ENCODE measurements at places on chromosomes 13 and 19.

DNA sequence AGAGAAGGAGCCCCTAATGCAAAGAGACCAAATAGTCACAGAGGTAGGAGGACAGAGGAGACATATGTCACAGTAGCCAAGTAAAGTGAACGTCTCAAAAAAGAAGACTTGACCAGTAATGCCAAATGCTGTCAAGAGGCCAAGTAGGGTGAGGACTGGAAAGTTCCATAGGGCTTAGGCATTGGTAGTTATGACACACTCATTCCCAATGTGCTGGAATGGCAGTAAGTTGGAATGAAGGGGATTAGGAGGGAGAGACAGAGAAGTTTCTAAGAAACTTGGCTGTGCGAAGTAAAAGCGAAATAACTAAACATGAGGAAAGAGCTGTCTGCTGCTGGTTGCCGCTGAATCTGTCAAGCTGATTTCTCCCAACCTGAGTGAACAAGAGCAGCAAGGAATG, 14.9 kb upstream of the FRY start:
- DNase-seq: no peak

DNA sequence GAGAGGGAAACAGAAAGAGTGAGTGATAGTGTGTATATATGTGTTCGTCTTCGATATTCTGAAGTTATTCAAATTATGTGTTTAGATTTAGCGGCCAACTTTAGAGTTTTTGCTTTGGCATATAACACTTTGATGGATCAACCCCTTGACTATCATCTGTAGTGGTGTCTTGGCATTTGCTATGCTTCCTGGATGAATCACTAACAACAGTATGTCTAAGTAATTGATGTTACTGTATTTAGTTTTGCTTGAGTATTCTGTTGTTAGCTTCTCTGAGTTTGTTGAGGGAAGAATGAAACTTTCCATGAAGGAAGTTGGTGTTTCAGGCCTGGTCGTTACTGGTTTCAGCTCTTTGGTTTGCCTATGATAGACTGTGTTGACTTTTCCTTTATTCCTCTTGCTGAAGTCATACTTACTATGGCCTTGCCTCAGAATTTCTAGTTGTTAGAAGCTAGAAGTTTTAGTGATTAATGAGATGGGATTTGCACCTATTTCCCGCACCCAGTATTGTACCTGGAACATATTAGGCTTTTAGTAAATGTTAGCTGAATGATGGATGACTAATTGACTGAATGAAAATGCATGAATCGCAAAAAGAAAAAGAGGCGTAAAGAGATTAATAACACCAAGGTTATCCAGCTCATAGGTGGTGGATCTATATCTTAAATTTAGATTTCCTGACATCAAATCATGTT, 20.7 kb downstream of the NDFIP2 start:
- peak; percentile 19 for DNase-seq

- no peak for DNase-seq
Observed at GRCh38 chr13:113632706-113633484, 25.1 kb downstream of the ATP4B start.

GRCh38 chr19:18416778-18417249, 2.4 kb upstream of the SSBP4 start:
- DNase-seq: peak; percentile 80

- no peak for DNase-seq
Observed at GRCh38 chr13:24649688-24650043, 30.5 kb upstream of the ATP12A start.

GRCh38 chr13:52949044-52949443, 79.6 kb upstream of the OLFM4 start:
- no peak for DNase-seq

DNA sequence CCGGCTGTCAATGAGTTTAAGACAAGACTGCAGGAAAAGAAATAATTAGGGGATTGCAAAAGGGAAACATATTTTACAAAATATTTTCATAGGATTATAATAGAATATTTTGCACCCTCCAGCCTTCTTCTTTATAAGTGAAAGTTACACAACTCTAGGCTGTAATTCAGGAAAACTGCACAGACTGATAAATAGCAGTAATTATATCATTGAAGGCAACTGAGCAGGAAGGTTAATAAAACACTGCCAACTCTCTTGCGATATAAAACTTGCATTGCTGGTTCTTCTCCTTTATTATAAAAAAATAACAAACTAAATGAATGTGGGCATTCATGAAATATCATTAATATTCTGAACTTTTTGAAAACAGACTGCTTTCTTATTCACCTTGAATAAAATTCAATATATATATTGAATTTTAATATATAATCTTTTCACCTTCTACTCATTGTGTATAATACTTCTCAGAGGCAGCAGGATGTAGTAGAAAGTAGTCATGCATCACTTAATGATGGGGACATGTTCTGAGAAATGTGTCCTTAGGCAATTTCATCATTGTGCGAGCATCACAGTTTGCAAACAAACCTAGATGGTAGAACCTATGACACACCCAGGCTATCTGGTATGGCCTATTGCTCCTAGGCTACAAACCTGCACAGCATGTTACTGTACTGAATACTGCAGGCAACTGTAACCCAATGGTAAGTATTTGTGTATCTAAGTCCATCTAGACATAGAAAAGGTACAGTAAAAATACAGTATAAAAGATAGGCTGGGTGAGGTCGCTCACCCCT, 24.9 kb upstream of the STARD13 start:
- no peak for DNase-seq

- no peak for DNase-seq
Observed at GRCh38 chr19:8074501-8074900, 21.9 kb downstream of the CCL25 start.

DNA sequence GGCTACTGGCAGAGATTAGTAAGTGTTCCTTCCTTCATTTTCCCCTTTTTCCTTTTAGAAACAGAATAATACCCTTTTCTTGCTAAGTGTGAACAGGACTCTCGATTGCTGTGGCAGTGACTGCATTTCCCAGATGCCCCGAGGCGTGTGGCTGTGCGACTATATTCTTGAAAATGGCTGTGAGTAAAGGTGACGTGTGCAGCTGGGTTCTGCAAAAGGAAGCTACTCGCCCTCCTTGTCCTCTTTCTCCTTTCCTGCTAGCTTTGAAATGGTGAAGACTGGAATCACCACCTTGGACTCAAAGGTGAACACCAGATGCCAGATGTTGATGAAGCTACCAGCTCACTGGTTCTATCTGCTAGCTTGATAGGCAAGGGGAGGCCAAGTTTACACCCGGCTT, 121.4 kb downstream of the MIPEP start:
- no peak for DNase-seq

- peak; percentile 86 for DNase-seq
Observed at GRCh38 chr13:44921931-44922758, 67.1 kb downstream of the NUFIP1 start.

DNA sequence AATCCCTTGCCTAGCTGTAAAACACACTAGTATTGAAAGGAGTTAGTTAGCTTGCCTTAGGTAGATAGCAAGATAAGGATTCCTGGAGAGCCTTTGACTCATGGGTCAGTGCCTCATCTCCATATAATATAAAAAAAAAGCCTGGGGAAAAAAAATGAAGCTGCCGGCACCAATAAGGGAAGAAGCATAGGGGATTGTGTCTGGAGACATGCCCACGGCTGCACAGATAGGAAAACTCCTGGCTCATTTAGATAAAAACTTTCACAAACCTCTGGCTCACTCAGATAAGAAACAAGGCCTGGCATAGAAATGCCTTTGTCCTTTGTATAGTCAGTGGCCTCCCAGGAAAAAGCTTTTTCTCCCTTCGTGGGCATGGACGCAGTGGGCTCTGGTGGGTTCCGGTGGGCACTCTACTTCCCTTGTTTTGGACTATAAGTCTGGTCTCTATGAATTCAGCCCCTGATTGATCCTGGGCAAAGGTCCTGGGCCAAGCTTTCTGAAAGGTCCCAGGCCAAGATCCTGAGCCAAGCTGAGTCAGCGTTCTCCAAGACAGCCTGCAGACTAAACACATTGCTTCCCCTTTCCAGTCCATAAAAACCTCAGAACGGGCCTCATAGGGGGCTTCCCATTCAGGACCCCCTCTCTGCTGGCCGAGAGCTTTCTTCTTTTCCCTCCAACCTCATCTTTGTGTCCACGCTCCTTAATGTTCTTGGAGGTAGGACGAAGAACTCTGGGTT, 4.9 kb upstream of the OR7A17 start:
- no peak for DNase-seq

GRCh38 chr13:39417643-39418042, 185.3 kb downstream of the LHFPL6 start:
- DNase-seq: peak; percentile 7

DNA sequence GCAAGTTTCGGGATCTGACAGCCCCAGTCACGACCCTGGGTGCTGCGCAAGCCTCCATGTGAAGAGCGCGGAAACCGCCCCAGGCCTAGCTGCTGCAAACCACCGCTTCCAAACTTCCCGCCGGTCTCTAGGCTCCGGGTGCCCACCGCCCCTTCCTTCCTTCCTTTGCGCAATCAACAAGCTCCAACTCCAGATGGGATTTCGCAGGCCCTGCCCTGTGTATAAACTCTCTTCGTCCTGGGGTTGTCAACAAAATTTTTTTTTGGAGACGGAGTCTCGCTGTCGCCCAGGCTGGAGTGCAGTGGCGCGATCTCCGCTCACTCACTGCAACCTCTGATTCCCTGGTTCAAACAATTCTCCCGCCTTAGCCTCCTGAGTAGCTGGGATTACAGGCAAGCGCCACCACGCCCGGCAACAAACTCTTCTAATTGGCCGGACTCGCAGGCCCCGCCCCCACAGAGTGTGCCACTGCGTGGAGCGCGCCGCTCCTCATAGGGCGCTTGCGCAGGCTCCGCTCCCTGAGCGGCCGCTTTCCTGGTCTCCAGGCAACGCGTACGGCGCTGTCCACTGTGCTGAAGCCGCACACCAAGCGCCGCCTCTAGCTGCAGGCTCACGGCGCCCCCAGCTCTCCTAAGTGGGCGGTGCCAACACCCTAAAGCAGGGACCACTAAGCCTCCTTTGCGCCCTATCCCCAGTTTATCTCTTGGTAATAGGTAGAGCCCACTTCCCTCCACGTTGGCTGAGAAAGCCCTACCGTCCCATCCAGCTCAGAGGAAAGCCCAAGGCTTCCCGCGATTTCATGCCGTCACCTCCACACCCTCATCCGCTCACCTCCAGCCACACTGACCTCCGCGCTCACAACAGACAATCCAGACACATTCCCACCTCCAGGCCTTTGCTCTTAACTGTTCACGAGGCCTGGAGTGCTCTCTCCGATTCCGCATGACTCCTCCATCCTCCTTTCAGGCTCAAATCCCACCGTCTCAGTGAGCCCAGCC, 5.5 kb upstream of the QTRT1 start:
- DNase-seq: peak; percentile 93

DNA sequence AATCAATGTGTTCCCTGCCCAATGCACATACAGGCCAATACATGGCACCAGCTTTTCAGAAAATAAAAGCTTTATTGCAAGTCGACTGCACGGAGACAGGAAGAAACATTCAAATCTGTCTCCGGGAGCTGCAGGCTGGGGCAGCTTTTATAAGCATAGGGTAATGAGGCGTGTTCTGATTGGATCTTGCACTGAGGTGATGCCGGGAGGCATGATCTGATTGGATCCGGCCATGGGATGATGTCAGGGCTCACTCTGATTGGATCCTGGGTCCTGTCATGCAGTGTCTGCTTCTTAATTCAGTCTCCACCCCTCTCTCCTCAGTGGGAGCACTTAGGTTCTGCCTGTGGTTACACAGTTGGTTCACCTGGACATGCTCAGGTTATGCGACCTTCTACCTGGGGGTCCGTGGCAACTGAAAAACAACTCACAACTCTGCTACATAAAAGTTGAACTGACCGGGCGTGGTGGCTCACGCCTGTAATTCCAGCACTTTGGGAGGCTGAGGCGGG, 11.8 kb upstream of the FBN3 start:
- DNase-seq: peak; percentile 12
